NCI-H526 (cell line): ENCODE measurements at places on chromosomes 11 and 22.

- DNase-seq = no peak
These were observed 71.3 kb upstream of the PARVG start for GRCh38 chr22:44109416-44109815.

GRCh38 chr11:36451045-36451444, 59.0 kb downstream of the TRAF6 start:
- no peak for DNase-seq

- no peak for DNase-seq
These were observed 103.3 kb upstream of the B3GAT1 start for GRCh38 chr11:134515081-134515960.

DNA sequence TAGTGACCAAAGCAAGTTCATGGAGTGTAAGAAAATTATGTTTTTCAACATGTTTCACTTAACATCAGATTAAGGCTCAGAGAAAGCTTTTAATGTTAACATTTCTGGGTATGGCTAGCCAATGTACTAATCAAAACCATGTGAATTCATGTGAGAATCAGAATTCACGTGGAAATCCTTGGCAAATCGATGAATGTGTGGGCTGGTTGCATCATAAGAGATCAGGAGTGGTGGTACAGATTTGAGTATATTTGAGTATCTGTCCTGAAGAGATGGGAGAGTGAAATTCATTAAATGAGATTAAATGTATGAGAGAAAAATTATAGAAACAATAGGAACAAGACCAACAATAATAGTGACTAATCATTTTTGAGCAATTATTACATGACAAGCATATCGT, 638.6 kb upstream of the ANO5 start:
- no peak for DNase-seq

DNA sequence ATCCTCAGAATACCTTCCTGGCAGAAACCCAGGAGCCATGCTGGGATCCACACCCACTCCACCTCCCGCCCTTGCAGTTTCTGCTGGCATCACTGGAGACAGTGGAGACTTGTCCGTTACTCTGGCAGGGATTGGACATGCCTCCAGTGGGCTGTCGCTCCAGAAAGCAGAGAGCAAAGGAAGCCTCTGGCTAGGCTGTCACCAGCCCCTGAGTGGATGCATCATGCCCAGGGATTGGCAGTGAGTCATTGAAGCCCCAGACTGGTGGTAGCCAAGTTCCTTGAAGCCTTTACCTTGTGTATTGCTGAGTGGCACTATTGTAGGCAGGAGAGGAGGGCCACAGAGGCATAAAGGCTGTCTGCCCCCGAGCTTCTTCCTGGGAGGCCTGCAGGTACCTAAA, 34.8 kb upstream of the E2F8 start:
- no peak for DNase-seq

- peak; percentile 31 for DNase-seq
These were observed 525 bp downstream of the CSDC2 start for GRCh38 chr22:41561335-41561734.

GRCh38 chr22:41933411-41934177, 7.0 kb upstream of the TNFRSF13C start:
- DNase-seq = no peak

- no peak for DNase-seq
These were observed 32.2 kb downstream of the SERPINH1 start for GRCh38 chr11:75594211-75594610.

DNA sequence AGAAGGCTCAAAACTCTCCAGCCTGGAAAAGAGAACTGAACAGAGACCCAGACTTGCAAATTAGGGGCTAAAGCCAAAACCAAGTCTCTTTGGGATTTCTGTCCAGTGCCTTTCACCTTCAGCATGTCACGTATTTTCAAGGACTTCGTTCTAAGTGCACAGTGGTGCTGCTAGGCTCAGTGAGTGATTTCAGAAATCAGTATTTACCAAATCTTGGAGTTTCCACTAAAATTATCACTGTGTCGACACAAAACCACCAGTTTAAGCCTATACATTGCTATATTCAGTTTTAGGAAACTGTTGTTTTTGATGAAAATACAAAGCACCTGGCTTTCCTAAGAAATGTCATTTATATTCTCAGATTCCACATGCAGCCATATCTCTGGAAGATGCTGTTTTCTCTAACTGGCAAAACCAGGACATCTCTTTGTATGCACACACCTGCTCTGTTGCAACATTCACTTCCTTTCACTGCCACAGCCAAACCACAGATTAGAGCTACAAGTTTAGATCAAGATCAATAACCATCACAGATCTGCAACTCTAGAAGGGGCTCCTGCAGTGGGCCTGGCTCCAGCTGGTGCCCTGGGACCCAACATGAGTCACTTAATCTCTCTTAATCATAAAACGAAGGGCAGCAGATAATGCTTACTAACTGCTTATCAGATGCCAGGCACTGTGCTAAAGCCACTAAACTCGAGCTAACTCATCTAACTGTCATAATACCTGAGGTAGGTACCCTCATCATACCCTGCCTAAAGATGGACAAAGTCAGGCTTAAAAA, 22.3 kb downstream of the SMCO4 start:
- no peak for DNase-seq

- no peak for DNase-seq
These were observed 776.0 kb upstream of the ARHGAP42 start for GRCh38 chr11:99911116-99911515.

DNA sequence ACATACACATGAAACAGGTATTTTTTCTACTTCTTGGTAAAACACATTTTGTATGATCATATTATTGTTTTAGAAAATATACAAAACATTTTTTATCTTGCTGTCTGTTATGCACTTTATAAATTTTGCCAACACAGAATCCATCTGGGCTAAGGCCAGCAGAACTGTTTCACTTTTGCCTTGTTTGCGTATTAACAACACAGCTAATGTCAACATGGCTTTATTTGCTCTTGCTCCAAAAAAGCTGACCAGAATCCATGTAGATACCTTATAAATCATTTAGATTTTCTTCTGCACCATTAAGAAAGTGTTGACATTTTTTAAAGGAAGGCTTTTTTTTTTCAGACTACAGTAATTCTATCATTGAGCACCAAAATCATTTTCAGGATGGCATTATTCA, 58.1 kb upstream of the PGR start:
- no peak for DNase-seq

DNA sequence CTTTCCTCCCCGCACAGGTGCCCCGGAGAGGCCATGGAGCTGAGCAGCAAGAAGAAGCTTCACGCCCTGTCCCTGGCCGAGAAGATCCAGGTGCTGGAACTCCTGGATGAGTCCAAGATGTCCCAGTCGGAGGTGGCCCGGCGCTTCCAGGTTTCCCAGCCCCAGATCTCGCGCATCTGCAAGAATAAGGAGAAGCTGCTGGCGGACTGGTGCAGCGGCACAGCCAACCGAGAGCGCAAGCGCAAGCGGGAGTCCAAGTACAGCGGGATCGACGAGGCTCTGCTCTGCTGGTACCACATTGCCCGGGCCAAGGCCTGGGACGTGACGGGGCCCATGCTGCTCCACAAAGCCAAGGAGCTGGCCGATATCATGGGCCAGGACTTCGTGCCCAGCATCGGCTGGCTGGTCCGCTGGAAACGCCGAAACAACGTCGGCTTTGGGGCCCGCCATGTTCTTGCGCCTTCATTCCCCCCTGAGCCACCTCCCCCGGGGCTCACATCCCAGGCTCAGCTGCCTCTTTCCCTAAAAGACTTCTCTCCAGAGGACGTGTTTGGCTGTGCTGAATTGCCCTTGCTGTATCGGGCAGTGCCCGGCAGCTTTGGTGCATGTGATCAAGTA, 1.3 kb downstream of the TIGD3 start:
- peak; percentile 77 for DNase-seq

DNA sequence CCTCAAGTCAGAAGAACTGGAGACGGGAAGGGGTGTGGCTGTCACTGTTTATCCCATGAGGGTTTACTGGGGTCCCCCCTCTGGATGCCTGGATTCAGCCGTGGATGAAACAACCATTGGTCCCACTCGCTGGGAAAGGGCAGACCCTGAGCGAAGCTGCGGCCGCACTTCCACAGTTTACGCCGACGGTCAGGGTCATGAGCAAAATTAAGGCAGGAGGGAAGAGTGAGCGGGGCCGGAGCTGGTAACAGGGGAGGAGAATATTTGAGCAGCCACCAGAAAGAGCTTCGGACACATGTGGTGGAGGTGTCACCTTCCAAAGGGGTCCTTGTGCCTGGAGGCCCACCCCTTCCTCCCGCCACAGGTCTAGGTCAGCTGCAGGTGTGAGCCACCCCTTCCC, 344.9 kb downstream of the BRD1 start:
- DNase-seq = no peak

DNA sequence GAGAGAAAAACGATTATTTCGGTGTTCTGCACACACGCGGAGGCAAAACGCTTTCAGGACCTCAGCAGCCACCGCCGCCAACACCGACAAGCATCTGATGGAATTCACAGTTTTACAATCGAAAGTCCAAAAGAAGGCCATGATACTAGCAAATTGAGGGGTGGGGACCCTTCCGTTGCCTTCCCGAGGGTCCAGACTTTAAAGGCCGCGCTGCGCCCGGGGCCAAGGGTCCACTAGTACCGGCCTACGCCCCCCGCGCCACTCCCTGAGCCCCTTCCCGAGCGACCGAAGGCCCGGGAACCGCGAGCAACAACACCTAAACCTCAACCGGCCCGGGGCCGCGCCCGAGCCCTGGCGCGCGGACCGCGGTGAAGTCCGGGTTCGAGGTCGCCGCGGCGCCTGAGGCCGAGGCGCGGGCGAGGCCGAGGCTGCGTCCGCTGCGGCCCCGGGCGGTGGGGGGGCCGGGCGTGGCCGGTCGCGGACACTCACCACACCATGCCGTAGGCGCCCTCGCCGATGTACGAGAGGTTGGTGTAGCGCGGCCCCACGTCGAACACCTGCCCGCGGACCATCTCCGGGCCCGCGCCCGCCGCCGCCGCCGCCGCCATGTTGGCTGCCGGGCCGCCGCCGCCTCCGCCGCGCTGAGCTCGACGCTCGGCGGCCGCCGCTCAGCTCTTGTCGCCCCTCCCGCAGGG, 465 bp downstream of the MAPK1 start:
- no peak for DNase-seq

DNA sequence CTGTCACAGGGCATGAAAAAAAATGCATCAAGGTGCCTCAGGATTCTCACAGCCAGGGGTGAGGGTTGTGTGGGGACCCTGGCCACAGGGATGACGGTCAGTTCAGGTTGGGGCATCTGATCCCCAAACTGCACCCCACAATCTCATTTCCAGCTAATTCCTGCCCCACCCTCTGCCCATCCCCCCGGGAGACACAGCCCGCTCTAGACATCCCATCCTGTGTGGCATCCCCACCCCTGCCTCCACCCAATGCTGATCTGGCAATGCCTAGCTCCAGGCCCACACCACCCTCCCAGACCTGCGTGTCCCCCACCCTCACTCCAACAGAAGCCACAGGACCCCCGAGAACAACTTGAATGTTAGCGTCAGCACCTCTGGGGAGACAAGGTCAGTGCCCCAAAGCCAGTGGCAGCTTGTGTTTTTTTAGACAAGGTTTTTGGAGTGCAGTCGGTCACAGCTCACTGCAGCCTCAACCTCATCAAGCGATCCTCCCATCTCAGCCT, 25.3 kb downstream of the TSPAN4 start:
- DNase-seq = no peak

GRCh38 chr11:134459246-134460061, 47.4 kb upstream of the B3GAT1 start:
- no peak for DNase-seq

DNA sequence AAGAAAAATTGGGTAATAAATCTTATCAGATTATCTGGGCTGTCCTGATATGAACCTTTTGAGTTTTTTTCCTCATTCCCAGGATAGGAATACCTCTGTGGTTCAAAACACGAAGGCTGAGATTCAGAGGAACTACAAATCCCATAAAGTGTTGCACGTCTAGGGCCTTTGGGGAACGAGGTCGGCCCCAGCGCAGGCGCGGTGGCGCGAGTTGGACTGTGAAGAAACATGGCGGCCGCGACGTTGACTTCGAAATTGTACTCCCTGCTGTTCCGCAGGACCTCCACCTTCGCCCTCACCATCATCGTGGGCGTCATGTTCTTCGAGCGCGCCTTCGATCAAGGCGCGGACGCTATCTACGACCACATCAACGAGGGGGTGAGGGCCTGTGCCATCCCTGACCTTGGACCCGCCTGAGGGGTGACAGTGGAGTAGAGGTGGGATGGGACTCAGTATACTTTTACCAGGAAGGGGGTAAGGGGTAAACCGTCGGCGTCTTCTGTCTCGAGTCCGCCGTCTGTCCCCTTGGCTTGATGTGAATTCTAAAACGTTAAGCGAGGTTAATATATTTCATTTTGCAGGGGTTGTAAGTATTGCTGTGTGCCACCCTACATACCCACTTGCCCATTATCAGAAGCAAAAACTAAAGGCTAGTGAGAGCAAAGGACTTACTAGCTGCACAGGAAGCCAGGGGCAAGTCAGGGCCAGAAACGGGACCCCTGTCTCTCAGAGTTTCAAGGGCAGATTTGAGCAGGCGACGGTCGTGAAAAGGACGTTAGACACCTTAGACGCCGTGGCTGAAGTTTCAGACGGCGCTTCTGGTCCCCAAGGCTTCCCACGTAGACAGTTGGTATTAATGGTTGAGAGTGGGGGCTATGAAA, at the start of gene UQCR10:
TSS of gene UQCR10 (plus strand) at position 199 of the 881 bp plus-strand sequence. CDS start at position 229, 30 bp downstream.
- DNase-seq = peak; percentile 88

GRCh38 chr11:112537026-112537425, 276.4 kb upstream of the PLET1 start:
- DNase-seq = no peak

GRCh38 chr11:1520663-1521267, 34.2 kb upstream of the MOB2 start:
- no peak for DNase-seq

GRCh38 chr11:32039149-32039548, 51.7 kb upstream of the RCN1 start:
- peak; percentile 98 for DNase-seq

- no peak for DNase-seq
These were observed 52.7 kb upstream of the WNT7B start for GRCh38 chr22:46029574-46030200.

DNA sequence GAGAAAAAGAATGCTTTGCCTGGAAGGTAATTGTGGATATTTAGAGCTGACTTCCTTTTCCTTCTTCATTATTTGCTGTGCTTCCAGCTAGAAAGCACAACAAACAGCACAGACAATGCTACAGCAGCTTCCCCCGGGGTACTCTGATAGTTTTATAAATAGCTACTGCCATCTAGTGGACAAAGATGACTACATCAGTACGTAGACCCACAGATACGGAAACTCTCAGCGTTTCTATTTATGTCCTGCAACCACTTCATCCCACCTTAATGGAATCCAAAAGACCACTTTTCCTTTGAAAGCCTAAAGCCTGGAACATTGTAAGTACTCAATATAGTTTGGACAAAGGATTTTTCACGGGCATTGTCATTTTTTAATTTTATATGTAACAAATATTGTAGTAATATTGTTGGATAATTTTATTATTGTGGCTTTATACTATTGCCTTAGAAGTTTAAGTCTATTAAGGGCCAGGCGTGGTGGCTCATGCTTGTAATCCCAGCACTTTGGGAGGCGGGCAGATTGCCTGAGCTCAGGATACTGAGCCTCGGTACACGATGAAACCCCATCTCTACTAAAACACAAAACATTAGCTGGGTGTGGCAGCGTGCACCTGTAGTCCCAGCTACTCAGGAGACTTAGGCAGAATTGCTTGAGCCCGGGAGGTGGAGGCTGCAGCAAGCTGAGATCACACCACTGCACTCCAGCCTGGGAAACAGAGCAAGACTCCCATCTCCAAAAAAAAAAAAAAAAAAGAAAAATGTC, 7.5 kb downstream of the HSPA8 start:
- peak; percentile 97 for DNase-seq

GRCh38 chr22:21856197-21856596, 11.2 kb downstream of the MAPK1 start:
- DNase-seq = no peak

- DNase-seq = no peak
These were observed 176.1 kb downstream of the IGLL1 start for GRCh38 chr22:23403720-23404688.

GRCh38 chr11:11841116-11841722, 553 bp upstream of the USP47 start:
- DNase-seq = peak; percentile 50
